CD4-positive, alpha-beta T cell (primary cell): ENCODE measurements at places on chromosomes 12 and 14.

DNA sequence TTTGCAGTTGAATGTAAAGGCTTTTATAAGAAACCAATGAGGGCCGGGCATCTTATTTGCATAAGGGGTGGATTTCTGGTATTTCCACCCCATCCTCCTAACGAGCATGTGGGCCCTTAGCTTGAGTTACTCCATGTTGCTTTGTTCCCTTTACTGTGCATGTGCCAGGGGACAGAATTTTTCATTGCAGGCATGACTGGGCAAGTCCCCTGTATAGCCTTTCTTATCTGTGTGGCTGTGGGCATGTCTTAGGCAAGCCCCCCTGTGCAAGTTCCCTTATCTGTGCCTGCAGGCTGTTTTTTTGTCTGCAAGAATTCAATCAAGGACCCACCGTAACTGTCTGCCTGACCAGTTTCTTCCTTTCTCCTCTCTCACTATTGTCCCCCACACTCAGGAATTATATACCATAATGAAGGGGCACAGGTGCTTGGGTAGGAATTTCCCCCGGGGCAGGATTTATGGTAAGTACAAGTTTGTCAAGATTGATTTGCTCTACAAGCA is 152.2 kb upstream of the CNOT2 start:
- no peaks in the 10 kb centered on the region for H3K27me3 ChIP-seq
- H3K4me3 ChIP-seq = no peak overlapping the region
- H3K27ac ChIP-seq = no peak overlapping the region
- H3K4me1 ChIP-seq = no peaks in the 10 kb centered on the region
- no peaks in the 10 kb centered on the region for H3K36me3 ChIP-seq

DNA sequence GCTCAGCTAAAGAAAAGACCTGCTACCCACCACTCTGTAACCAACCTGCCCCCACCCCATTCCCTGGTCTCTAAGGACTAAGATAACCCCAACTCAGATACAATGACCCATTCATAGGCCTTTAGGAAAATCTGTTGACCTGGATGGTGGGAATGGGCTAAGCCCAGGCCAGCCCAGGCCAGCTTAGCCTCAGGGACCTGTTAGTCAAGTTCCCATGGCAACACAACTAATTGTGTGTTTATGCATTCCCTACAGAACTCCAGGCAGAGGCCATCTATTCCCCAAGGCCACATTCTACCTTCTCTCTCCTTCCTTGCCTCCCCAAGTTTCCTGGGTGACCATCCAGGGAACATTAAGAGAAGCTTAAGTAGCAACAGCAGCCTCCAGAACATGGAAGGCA is 16.1 kb upstream of the KRT8 start:
- H3K27ac ChIP-seq = no peak overlapping the region
- no peaks in the 10 kb centered on the region for H3K36me3 ChIP-seq
- no peak overlapping the region for H3K4me3 ChIP-seq
- H3K27me3 ChIP-seq = no peaks in the 10 kb centered on the region
- DNase-seq = no peak
- H3K4me1 ChIP-seq = no peaks in the 10 kb centered on the region

DNA sequence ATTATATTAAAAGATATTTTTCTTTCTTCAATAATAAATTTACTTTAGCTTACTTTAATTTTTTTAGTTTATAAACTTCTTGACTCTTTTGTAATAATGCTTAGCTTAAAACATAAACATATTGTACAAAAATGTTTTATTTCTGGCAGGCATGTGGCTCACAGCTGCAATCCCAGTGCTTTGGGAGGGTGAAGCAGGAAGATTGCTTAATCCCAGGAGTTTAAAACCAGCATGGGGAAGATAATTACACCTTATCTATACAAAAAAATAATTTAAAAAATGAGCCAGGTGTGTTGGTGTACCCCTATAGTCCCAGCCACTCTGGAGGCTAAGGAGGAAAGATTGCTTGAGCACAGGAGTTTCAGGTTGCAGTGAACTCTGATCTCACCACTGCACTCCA is 120.7 kb downstream of the GPHN start:
- no peaks in the 10 kb centered on the region for H3K27me3 ChIP-seq
- H3K27ac ChIP-seq = no peak overlapping the region
- DNase-seq = no peak
- H3K36me3 ChIP-seq = no peaks in the 10 kb centered on the region
- no peak overlapping the region for H3K4me3 ChIP-seq

- H3K4me1 ChIP-seq = no peaks in the 10 kb centered on the region
- H3K4me3 ChIP-seq = no peak overlapping the region
- H3K27me3 ChIP-seq = no peaks in the 10 kb centered on the region
Measured at GRCh38 chr14:77549451-77549850, 50.8 kb upstream of the ISM2 start.

GRCh38 chr14:36663404-36664321 is 2.0 kb downstream of the PAX9 start:
- H3K36me3 ChIP-seq = no peaks in the 10 kb centered on the region
- peaks cover 77% of the 10 kb centered on the region for H3K27me3 ChIP-seq
- no peak overlapping the region for H3K4me3 ChIP-seq

DNA sequence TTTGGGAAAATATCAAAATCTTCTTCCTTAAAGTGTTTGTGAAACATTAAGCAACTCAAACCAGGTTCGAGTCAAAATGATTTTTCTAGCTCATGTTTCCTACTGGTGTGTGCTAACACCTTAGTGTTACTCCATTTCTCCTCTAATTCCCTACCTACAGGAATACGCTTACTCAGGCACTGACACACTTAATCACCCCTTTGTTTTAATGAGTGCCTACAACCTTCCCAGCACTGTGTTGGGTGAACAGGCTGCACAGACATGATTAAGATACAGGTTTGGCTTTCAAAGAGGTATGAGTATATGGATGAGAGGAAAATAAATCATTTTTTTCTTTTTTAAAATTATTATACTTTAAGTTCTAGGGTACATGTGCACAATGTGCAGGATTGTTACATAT is 15.6 kb upstream of the PZP start:
- no peaks in the 10 kb centered on the region for H3K36me3 ChIP-seq
- no peaks in the 10 kb centered on the region for H3K4me1 ChIP-seq
- H3K4me3 ChIP-seq = no peak overlapping the region
- no peaks in the 10 kb centered on the region for H3K27me3 ChIP-seq

GRCh38 chr14:29310210-29310609 is 543.6 kb downstream of the FOXG1 start:
- H3K27ac ChIP-seq = no peak overlapping the region
- no peak overlapping the region for H3K4me3 ChIP-seq
- H3K27me3 ChIP-seq = no peaks in the 10 kb centered on the region

GRCh38 chr12:109098183-109098604 is 797 bp downstream of the UNG start:
- peak overlapping the region; percentile 92 for H3K4me3 ChIP-seq
- no peak for DNase-seq

DNA sequence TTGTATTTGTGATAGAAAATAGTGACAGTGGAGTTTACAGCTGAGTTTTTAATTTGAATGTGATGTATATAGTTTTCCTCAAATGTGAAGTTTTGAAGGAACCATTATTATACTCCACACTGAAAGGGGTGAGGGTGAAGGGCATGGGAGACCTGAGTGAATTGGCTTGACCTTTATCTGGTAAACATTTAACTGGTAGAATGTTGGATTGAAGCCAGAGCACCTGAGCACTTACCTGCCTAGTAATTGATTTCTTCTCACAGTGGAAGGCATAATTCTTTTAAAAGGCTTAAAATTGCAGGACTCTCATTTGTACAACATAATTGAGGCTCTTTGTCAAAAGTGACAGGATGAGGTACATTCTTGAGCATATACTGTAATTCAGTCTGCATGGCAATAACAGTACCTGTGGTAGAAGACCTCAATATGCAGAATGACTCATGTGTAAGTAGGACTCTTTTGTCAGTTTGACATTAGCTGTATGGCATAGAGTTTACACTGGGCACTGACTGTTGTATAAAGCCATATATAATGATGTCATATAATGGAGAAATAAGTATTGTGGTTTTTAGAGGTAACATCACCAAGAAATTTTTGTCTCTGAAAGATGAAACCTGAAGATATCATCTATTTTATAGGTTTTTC is 309.6 kb downstream of the TMTC2 start:
- no peak overlapping the region for H3K27ac ChIP-seq
- DNase-seq = no peak
- no peaks in the 10 kb centered on the region for H3K27me3 ChIP-seq
- no peaks in the 10 kb centered on the region for H3K36me3 ChIP-seq

DNA sequence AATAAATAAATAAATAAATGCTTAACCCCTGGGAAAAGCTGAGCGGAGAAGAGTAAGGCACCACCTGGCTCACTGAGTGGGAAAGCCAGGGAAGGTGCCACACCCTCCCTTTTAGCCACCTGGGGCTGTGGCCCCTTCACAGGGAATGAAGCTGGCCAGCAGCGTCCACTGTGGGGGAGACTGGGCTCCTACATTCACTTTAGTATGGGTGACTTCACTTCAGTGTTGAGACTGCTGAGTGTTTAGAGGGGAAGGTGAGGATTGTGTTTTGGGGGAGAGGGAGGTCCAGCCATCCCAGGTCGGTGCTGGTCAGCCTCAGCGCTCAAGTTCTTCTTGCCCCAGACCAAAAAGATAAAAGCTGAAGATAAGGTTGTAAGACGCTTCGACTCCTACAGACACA is 1.6 kb downstream of the NAB2 start:
- DNase-seq = no peak
- H3K36me3 ChIP-seq = peaks cover 40% of the 10 kb centered on the region
- peak overlapping the region; percentile 78 for H3K4me3 ChIP-seq
- no peaks in the 10 kb centered on the region for H3K27me3 ChIP-seq
- no peak overlapping the region for H3K27ac ChIP-seq

DNA sequence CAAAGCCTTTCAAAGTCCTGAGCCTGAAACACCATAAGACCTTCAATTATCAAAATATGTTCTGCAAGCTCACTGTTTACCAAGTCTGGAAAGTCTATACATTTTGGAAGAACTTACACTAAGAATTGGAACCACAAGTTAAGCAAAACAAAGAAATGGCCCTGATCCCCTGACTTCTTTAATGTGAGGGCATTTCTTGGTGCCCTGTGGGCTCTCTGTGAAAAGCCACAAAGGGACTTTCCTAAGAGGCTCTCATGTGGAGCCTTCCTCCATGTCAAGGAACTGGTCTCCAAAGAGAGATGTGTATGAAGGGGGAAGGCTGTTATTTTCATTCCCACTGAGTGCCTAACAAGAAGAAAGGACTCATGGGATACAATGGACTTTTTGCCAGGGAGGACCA is 13.5 kb upstream of the MYH6 start:
- H3K4me3 ChIP-seq = no peak overlapping the region
- no peak overlapping the region for H3K27ac ChIP-seq
- no peaks in the 10 kb centered on the region for H3K27me3 ChIP-seq
- no peak for DNase-seq
- H3K36me3 ChIP-seq = no peaks in the 10 kb centered on the region

DNA sequence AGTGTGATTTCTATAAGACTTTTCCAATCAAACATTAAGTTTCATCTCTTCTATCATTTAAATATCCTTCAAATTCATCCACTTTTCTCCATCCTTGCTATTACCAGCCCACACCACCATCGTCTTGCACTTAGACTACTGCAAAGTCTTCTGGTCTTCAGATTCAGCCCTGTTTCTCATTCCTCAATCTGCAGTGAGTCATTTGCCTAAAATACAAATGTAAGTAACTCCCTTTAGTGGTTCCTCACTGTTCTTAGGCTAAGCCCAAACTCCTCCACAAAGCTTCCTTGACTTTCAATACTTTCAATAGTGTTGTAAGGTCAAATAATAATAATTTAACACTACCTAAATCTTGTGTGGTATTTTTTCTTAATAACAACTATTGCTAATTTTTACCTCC is 83.3 kb downstream of the PLEKHG7 start:
- H3K4me3 ChIP-seq = no peak overlapping the region
- no peaks in the 10 kb centered on the region for H3K4me1 ChIP-seq
- DNase-seq = no peak
- no peaks in the 10 kb centered on the region for H3K27me3 ChIP-seq

- no peaks in the 10 kb centered on the region for H3K4me1 ChIP-seq
- H3K27me3 ChIP-seq = no peaks in the 10 kb centered on the region
- DNase-seq = no peak
Measured at GRCh38 chr14:72186523-72186922, 254.3 kb downstream of the RGS6 start.

GRCh38 chr12:71969330-71969729 is 30.7 kb downstream of the TPH2 start:
- no peak overlapping the region for H3K4me3 ChIP-seq
- no peak overlapping the region for H3K27ac ChIP-seq
- no peaks in the 10 kb centered on the region for H3K27me3 ChIP-seq
- no peak for DNase-seq
- H3K36me3 ChIP-seq = no peaks in the 10 kb centered on the region
- H3K4me1 ChIP-seq = no peaks in the 10 kb centered on the region

DNA sequence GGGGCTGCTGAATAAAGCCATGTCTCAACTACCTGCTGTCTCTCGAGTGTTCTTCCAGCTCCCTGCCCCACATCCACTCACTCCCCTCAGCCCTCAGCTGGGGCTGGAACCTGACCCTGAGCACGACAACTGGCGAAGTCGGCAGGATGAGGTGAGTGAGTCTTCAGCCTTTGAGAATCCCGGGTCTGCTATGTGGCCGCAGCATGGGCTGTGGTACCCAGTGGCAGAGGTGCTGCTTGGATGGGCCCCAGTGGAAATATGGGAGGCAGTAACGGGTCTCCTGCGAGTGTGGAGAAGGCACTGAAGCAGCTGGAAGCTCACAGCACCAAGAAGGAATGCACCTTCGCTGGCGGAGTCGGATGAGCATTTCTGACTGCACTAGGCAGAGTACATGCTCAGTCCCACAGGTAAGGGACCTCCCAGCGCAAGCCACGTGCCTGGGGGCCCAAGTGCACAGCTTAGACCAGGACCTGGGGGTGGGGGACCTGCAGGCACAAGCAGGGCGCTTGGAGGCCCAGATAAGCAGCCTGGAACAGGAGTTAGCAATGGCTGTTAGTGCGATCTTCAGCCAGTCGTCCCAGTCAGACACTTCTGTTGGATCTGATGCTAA is 95.5 kb upstream of the TMPO start:
- no peak overlapping the region for H3K27ac ChIP-seq
- no peaks in the 10 kb centered on the region for H3K27me3 ChIP-seq
- DNase-seq = no peak
- H3K4me1 ChIP-seq = no peaks in the 10 kb centered on the region
- H3K4me3 ChIP-seq = no peak overlapping the region
- no peaks in the 10 kb centered on the region for H3K36me3 ChIP-seq

GRCh38 chr12:62472472-62472871 is 5.8 kb downstream of the MON2 start:
- no peaks in the 10 kb centered on the region for H3K27me3 ChIP-seq
- no peak for DNase-seq
- H3K36me3 ChIP-seq = peaks cover 23% of the 10 kb centered on the region
- no peak overlapping the region for H3K4me3 ChIP-seq
- no peak overlapping the region for H3K27ac ChIP-seq
- H3K4me1 ChIP-seq = peaks cover 13% of the 10 kb centered on the region

- no peaks in the 10 kb centered on the region for H3K36me3 ChIP-seq
- DNase-seq = no peak
- no peak overlapping the region for H3K27ac ChIP-seq
Measured at GRCh38 chr14:87767567-87767901, 225.4 kb downstream of the GALC start.

- DNase-seq = no peak
- no peaks in the 10 kb centered on the region for H3K4me1 ChIP-seq
- H3K27me3 ChIP-seq = peaks cover 12% of the 10 kb centered on the region
- H3K36me3 ChIP-seq = no peaks in the 10 kb centered on the region
- H3K4me3 ChIP-seq = no peak overlapping the region
- no peak overlapping the region for H3K27ac ChIP-seq
Measured at GRCh38 chr12:116698554-116699075, 39.3 kb downstream of the SPRING1 start.

GRCh38 chr14:80216818-80217217 is 5.5 kb upstream of the DIO2 start:
- no peak overlapping the region for H3K4me3 ChIP-seq
- no peaks in the 10 kb centered on the region for H3K4me1 ChIP-seq
- DNase-seq = no peak
- no peak overlapping the region for H3K27ac ChIP-seq
- H3K36me3 ChIP-seq = no peaks in the 10 kb centered on the region
